ENCODE measurements at places on chromosomes 11 and 22.

DNA sequence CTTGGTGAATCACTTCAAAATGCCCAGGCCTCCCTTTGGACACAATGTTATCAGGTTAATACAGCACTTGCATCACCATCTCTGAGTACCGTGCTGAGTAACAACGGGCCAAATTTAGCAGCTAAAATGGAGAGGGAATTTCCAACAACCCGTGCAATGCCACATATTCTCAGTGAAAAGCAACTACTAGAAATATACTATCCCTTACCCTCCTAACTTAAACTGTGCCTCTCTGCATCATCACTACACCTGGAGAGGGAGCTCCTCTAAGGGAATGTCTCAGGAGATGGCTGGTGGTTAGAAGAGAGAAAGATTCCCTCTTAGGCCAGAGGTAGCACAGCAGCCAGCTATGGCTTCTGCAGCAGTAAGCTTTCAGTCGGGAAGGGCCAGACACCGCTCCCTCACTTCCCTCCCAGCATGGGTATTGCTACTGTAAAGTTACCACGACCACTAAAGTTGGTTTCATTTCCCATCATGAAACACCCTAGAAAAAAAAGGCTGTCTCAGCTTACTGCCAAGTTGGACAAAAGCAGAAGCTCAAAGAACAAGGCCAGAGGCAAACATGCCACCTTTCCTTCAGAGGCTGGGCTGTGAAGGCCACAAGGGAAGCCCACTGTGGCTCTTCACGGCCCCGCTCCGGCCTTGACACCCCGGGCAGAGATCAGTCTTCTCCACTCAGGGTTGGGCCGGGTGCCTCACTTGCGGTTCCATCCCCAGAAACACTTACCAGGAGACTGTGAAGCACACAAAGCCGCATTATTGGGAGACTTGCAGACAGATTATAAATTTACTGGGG is 3.9 kb downstream of the MAML2 start:
- DNase-seq: peak; percentile 74

- DNase-seq: no peak
These were observed 1394.0 kb downstream of the BRD1 start for GRCh38 chr22:48433647-48434046.

DNA sequence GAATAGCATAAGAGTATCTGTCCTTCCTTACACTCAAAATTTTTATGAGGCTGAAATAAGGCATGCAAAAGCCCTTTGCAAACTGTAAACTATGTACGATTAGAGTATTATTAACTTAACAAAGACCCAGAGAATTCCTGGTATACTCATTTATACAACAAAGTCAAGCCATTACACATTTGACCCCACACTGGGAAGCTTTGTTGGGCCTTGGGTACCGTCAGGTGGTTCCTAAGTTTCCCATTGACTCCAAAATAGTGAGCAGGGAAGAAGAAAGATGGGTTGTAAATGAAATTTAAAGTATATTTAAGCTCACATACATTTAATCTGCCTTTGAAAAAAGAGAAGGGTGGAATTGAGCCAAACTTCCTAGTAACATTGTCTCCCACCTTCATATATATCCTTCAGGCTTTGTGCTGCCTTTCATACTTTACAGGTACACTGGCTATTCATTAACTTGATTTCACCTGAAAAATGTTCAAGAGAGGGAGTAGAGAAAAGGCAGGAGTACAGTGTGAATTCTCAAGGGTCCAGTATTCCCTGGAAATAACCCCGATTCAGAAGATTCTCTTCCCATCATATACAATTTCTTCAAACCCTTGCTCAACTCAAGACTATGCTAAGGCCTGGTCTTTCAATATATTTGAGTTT is 68.6 kb downstream of the SOX6 start:
- DNase-seq: no peak

GRCh38 chr22:42871146-42872050 is 14.3 kb upstream of the ARFGAP3 start:
- DNase-seq: no peak

DNA sequence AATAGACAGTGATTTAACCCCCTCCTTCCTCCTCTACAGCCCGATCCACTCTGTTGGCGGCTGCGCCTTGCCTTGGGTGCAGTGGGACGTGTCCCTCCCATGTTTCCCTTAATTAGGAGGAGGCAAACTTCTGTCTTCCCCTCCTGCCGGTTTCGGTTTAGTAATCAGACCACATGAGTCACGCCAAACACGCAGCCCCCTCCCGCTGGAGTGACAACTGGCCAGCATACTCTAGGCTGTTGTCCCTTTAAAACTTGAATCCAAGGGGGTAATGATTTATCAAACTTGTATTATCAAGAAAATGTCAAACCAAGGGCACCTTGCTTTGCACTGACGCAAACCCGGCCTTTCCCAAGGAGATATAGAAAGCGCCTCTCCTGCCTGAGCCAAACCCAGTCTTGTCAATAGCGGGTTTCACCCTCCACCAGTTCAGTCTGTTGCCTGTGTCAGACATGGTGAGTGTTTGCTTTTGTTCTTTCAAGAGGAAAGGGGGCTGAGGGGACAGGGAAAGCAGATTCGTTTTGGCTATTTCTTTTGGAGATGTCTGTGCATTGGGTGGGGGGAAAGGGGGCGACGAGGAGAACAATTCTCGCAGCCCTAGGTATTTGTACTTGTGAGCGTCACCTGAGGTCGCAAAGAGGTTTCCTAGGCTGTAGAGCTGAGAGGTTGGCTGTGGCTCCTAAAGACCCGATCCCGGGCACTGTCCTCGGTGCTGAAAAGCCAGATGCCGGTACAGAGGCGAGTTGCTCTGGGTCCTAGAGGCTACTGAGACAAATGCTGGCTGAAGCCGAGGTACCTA is at the start of gene SLC6A5:
TSS of gene SLC6A5 (plus strand) at position 388 of the 799 bp plus-strand sequence. CDS start at position 453, 65 bp downstream.
- peak; percentile 40 for DNase-seq

DNA sequence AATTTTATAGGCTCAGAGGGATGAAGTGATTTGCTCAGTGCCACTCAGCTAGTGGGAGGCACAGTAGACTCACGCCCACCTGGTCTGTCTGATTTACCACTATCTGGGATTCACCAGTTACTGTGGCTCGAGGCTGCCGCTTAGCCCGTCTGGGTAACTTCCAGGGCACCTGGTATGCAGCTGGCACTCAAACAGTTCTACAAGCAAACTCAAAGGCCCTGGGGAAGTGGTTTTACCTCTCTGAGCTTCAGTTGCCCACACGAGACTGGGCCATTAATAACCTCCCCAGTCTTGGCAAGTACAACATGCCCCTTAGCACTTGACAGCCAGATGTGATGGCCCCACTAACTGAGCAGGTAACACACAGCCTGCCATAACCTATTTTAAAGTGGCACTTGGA is 2.6 kb downstream of the GDPD5 start:
- DNase-seq: no peak

DNA sequence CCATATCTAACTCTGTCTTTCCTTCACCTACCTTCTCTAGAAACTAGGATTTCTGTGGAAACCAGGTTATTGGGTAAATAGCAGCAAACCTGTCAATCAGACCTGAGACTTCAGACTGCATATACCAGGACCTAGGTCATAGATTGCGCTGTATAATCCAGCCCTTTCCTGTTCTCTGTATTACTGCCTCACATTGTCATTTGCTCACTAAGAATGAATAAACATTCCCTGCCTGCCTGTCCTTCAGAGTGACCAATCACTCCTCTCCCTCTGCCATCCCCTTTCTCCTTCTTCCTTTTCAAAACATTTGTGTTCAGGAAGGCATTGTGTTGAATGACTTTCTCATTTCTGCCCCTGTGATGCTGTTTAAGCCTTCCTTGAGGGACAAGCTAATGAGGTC is 14.1 kb upstream of the FZD4 start:
- no peak for DNase-seq

GRCh38 chr11:110338684-110339083 is 42.3 kb upstream of the RDX start:
- no peak for DNase-seq

- peak; percentile 72 for DNase-seq
These were observed 8.8 kb downstream of the BCL9L start for GRCh38 chr11:118916842-118917388.

- DNase-seq: no peak
These were observed 74.0 kb upstream of the CLDN5 start for GRCh38 chr22:19598054-19598855.

DNA sequence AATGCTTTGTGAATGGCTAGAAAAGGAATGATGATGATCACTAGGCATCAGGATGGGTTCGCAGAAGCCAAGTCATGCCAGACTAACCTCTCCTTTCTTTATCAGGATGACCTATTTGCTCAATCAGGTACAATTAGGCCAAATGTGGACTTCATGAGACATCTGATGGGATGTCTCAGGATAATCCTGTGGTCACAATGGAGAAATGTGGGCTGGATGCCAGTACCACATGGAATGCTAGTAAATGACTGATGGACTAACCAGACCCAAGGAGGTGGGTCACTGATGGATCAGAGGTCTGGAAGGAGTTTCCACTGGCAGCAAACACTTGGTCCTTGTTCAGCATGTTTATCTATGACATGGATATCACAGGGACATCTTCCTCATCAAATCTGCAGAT is 94.8 kb upstream of the PHOX2A start:
- peak; percentile 34 for DNase-seq

DNA sequence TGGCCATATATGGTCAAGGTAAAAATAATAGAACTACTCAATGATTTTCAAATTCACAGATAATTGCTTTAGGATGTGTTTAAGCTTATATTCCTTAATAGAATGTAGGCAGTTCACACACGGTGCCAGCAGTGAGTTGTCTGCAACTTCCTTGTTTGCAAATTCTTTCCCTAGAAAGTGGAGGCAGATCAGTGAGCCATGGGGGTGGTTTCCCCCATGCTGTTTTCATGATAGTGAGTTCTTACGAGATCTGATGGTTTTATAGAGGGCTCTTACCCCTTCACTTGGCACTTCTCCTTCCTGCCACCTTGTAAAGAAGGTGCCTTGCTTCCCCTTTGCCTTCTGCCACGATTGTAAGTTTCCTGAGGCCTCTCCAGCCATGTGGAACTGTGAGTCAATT is 111.8 kb upstream of the LMO1 start:
- no peak for DNase-seq

- DNase-seq: no peak
These were observed 536.3 kb downstream of the INSC start for GRCh38 chr11:15651033-15651432.

- no peak for DNase-seq
These were observed 10.6 kb downstream of the PLXNB2 start for GRCh38 chr22:50296658-50297490.

DNA sequence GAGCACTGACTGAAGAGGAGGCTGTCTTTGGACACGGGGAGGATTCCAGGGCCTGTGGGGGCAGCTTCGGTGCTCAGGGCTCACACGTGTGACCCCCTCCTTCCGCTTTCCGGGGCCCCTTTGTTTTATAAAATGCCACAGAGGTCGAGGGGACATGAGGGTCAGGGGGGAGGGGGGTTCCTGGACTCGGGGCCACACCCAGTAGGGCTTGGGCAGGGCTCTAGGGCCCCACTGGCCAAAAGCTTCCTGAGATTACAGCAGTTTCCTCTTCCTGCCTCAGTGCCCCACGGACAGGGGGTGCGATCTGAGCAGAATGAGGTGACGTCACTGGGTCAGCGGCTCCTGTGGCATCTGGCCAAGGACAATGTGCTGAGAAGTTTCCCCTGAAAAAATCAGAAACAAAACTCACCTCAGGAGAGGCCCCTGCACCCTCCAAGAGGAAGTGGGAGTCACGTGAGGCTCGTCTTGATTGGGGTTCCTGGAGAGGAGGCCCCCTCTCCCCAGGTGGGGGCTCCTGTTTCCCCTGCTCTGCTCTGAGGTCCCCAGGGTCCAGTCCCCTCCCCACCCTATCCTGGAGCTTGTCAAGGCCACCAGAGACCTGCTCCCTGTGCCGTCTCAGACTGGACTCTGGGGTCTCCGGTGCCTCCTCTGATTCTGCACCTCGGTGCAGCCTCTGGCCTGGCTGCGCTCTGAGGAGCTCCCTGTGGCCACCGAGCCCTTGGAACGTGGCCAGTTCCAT is 6.4 kb upstream of the IFITM3 start:
- DNase-seq: peak; percentile 46

GRCh38 chr11:24496736-24497725 is at the start of gene LUZP2:
LUZP2 (plus strand) TSS chr11:24497053.
- DNase-seq: peak; percentile 62

- no peak for DNase-seq
These were observed 35.3 kb downstream of the STIM1 start for GRCh38 chr11:3890806-3891205.

- no peak for DNase-seq
These were observed 108.0 kb downstream of the KCNQ1OT1 start for GRCh38 chr11:2591805-2592204.

DNA sequence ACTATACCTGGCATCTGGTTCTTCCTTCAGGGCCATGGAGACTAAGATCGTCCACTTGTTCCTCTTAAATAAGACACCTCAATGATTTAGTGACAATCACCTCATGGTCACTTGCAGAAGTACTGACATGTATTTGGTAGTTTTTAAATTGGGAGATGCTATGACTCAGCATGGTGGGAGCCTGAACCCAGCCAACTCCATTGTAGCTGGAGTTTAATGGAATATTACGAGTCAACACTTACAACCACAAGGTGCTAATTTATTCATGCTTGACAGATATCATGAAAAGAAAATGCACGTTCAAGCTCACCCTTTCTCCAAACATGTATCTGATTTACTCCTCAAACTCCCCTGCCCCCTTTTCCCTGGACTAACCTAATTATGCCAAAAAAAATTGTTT is 16.6 kb upstream of the APOL3 start:
- DNase-seq: no peak

DNA sequence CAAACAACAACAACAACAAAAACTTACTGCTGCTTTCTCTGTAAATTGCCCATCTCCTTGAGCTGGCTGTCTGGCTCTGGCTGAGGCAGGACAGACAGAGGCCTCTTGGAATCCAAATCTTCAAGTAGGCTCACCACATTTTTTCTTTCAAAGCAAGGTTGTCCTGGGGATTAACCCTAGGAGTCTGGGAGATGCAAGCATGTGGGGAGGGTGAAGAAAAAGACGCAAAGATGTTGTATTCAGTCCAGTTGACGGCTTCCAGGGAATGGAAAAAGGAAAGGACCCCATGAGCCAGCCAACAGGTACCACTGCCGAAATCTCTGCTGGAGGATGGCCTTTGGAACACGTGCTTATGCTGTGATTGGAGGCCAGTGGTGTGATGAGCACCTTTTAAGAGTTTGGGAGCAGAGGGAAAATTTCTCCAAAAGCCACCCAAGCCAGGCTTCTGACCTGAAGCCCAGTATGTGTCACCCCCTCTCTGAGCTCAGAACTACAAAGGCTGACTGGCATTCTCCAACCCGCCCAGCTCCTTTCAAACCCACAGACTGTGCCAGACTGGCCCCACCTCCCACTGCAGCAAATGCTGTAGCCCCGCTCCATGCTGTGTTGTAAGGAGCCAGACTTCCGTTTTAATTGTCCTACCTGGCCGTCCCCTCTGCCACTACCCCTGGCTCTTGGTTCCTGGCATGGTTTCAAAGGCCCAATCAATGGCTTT is 10.8 kb downstream of the BLID start:
- DNase-seq: peak; percentile 62
